ENCODE measurements at places on chromosomes 11 and 22.

DNA sequence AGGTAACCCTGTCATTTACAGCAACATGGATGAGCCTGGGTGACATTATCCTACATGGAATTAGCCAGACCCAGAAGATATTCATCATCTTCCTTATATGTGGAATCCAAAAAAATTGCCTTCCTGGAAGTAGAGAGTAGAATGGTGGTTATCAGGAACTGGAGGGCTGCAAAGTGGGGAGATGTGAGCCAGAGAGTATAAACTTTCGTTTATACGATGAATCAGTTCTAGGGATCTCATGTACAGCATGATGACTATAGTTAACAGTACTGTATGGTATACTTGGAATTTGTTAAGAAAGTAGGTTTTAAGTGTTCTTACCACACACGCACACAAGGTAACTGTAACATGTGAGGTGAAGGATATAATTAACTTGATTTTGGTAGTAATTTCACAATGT lies 79.1 kb downstream of the TBC1D22A start:
- DNase-seq, result no peak

DNA sequence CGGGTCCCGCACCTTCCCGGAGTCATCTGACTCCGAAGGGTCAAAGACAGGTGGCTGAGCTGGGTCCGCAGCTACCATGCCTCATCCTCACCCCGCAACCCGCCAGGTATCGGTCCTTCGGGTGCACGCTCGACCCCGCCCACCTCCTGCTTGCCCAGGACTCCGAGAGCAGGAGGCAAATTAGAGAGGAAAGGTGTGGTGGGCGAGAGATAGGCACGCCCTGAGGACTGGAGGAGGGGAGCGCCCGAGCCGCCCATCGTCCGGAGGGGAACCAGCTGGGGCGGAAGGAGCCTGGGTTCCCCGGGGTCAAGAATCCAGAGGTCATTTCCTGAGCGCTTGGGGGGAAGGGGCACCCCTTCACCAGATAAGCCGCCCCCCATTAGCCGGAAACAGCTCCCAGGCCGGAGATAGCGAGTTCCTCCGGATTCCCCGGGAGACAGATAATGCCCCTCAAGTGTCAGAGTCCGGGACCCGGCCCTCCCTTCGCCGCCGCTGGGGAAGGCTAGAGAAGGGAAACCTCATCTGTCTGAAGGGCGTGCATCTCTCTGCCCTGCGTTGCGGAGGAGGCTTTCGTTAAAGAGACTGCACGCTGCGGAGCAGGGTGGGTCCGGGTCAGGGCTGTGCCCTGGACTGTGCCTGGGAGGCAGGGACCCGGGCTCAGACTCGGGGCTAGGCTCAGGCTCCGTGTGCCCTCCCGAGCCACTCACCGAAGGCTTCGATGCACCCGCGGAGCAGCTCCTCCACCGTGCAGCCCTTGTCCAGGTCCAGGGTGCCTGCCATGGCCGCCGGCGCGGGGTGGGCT lies 1.7 kb downstream of the RASGRP2 start:
- DNase-seq, result no peak

GRCh38 chr22:45008751-45009605 lies 827 bp downstream of the PHF21B start:
- DNase-seq, result peak; percentile 18

- no peak for DNase-seq
Observed at GRCh38 chr11:15127341-15127740, 12.6 kb downstream of the INSC start.

GRCh38 chr22:26573026-26573662 lies 16.8 kb downstream of the TPST2 start:
- DNase-seq, result no peak

DNA sequence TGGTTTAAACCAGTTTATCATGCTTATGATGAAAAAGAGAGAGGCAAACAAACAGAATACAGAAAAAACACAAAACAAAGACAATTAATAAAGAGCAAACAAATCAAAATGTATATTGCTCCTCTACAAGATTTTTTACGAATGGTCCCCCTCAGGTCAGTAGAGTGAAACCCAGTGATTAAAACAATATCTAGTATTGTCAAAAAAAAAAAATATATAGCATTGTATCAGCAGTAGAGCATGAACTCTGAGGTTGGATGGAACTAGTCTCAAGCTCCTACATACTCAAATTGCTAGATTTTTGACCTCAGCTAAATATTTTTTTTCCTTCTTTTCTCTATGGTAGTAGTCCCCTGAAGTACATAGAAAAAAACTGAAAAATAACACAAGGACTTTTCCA lies 290.3 kb upstream of the LUZP2 start:
- no peak for DNase-seq

DNA sequence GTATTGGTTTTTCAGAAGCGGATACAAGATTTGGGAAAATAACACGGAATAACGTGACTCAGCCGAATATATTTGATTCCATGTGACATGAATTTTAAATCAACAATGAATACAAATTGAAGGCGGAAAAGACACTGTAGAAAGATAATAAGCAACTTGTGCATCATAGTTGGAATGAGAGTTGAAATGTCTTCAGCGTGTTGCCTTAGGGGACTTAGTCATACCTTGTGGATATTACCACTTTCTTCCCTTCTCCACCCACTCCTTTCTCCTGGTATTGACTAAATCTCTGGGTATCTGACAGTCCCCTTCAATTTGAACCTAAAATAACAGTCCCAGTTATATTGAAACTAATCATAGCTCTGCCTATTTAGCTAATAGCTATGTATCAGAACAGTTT lies 2373.1 kb upstream of the RAG2 start:
- DNase-seq, result no peak

GRCh38 chr11:107743191-107743590 lies 31.3 kb upstream of the SLN start:
- DNase-seq, result no peak

DNA sequence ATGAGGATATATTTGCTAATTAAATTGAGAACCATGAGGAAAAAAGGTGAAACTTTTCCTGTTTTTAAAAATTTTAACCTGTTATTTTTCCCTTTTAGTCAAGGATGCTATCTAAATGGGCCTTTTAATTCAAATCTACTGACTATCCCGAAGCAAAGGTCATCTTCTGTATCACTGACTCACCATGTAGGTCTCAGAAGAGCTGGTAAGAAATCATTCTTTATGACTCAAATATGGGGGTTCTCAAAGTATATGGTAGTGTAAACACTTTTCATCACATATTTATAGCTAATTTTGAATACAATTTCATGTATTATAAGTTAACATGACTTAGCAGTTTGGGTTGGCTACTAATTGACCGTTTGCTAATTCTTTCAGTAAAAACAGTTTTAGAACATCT lies 88.2 kb downstream of the CYP2R1 start:
- DNase-seq, result no peak

- no peak for DNase-seq
Observed at GRCh38 chr11:19766810-19767209, 54.2 kb downstream of the NAV2 start.

- DNase-seq, result no peak
Observed at GRCh38 chr11:116461789-116462188, 311.0 kb downstream of the BUD13 start.

DNA sequence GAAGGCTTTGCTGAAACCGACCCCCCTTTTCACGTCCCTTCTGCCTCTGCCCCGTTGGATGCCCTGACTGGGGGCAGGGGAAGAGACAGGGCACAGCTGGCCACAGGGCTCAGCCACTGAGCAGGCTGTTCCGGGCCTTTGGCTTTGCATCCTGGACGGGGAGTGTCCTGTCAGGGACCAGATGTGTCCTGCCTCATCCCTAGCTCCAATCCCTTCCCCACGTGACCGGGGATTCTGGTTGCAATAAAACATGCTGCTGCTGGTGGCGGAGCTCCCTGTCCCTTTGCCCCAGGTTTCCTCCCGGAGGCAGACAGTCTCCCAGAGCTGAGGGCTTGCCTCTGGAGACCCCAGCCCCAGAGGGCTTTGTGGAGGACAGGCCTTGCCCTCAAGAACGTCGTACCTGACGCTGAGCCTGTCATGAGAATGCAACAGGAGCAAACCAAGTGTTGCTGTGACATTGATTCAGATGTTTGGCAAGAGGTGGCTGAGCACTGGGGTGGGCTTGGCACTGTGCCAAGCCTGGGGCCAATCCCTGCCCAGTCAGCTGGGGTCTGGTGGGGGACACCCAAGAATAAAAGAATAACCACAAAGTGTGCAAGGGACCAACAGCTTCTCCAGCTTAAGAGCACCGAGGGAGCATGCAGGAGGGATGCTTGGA lies 7.3 kb downstream of the CDC42EP2 start:
- DNase-seq, result no peak

DNA sequence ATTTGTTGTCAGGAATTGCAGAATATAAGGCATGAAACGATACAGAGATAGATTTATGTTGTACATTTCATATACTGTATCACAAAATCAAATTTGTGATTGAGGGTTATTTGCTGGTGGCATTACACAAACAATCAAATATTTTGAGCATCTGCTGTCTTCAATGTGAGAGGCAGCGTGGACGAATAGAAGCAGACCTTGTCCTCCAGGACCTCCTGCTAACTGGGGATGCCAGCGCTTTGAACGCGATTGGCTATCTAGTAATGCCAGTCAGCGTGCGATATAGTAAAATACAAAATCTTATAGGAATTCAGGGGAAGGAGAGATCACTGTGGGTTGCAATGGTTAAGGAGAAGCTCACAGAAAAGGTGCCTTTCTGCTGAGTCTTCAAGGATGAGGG lies 631 bp upstream of the SNX19 start:
- DNase-seq, result no peak

DNA sequence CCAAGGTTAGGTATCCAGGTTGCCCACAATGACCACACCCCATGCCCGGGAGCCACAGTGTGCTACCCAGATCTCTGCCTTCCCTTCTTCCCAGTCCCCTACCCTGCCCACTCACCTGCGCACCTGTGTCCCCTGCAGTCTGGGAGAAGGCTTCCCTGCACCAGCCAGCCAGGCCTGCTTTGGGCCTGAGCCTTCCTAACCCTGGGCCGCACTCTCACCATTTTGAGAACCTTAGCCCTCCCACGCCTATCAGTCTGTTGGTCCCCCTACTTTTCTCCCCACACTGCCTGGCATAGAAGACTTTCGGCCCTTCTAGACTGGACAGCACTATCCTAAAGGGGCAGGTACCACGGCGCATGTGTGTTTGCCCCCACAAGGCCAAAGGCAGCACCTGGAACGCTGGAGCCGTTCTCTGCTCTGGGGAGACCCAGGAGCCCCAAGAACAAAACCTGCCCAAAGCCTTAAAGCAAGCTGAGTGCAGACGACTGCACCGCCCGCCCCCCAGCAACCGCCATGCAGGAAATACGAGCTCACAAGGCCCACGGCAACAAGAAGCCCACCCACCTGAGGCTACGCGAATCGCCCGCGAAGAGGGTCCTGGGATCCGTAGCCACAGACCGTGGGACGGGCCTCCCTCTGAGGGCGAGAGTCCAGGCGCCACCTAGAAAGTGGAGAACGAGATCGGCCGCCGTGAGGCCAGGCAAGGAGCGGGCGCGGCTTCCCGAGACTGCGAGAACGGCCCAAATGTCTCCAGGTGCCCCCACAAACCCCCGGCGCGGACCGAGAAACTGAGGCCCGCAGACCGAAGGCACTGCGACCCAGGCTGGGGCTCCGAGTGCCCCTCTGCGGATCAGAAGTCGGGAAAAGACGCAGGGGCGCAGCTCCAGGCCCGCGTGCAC lies 546 bp downstream of the GNB1L start:
- peak; percentile 44 for DNase-seq

- DNase-seq, result no peak
Observed at GRCh38 chr11:70735976-70736375, 337.6 kb downstream of the CTTN start.

GRCh38 chr11:120034176-120034875 lies 103.6 kb downstream of the TRIM29 start:
- no peak for DNase-seq

DNA sequence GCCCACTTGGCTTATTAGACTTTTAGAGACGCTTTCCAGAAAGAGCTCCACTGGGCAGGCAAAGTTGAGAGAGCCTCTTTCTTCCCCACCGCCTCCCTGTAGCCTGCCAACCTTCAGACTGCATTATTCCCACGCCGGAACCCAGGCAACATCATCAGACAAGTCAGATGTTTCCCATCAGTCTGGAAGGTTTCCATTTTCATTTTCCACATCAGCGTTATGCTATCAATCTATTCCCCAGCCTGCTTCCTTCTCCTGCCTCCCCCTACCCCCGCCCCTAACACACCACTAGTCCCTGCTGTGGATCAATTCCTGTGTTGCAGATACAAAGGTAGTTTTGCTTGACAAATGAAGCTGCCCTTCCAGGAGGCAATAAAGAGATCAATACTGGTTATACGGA lies 184.8 kb downstream of the DSCAML1 start:
- no peak for DNase-seq

DNA sequence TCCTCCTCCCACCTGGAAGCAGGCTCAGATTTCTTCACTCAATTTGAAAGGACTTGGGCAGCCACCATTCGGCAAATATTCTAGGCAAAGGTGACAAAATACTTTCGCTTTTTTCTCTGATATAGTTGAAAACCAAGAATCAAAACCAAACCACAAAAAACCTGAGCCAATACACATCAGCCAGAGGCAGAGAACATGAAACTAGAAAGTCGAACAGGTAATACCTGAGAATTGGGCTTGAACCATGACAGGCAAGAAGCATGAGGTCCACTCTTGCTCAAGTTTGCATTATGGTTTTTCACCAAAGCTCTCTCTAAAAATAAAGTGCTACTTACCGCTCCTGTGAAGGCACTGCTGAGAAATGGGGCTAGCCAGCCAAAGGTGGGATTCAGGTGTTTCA lies 26.2 kb upstream of the LDLRAD3 start:
- no peak for DNase-seq

- no peak for DNase-seq
Observed at GRCh38 chr11:61875698-61876097, 15.6 kb downstream of the FADS3 start.

DNA sequence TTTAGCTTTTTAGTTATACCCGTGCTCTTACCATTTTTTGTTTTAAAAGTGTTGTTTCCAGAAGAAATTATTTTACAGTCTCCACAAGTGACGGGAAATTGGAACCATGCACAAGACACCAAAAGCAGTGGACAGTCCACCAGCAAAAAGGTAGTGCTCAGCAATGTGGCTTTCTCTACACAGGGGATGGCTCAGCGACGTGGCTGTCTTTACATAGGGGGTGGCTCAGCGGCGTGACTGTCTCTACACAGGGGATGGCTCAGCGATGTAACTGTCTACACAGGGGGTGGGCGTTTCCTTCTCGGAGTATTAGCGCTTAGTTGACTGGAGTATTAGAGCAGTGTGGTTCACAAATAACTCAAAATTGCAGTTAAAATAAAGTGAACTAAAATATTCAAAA lies 36.0 kb upstream of the PANX2 start:
- DNase-seq, result no peak

DNA sequence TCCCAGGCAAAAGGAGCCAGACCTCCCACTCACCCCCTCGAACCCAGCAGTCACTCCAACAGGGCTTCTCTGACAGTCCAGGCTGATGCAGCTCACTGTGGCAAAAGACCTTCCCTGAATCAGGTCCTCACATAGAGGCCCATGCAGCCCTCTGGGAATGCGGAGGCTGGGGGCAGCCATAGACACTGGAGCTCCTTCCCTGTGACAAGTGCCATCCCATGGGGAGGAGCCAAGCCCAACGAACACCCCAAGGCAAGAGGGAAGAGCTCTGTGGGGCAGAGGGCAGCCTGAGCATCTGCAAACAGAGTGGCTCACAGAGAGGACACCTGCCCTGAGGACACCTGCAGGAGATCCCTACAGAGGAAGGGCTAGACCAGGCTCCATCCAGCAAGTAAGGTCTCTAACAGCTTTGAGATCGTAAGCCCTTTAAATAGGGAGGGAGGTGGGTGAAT lies at the start of gene LINC01488:
Gene LINC01488 (plus strand): TSS at position 271 of the 452 bp plus-strand sequence.
- no peak for DNase-seq

- no peak for DNase-seq
Observed at GRCh38 chr11:130094614-130095013, 24.9 kb downstream of the APLP2 start.

GRCh38 chr11:132024587-132025295 lies 654.3 kb downstream of the NTM start:
- DNase-seq, result no peak

GRCh38 chr11:19597876-19598275 lies 114.8 kb upstream of the NAV2 start:
- no peak for DNase-seq

All from ovary (tissue), 10 donors.